ENCODE measurements at places on chromosomes 11 and 22.

DNA sequence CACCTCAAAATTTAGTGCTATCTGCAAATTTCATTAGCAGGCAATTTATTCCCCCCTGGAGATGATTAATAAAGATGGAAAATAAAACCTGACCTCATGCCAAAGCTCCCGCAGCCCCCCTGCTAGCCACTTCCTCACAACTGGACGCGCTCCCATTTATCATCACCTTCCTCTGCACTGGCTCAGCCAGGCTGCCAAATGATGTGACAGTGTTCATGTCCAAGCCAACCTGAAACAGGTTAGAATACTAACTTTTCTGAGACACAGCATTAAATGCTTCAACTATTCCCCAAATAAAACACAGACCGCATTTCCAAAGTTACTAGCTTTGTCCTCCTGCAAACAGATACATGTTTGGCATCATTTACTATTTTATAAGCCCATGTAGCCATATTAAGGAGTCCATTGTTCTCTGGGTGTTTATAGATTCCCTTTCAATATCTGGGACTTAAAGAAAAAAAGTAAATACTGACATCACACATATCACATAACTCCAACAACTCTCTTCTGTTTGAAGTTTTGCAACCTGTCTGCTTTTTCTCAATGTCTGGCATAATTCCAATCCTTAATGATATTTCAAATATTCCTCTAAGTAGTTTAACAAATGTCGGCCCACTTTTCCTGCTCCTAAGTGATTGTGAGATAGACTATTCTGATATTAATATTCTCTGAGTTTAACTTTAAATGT is 829.7 kb upstream of the FAT3 start:
- DNase-seq = no peak

DNA sequence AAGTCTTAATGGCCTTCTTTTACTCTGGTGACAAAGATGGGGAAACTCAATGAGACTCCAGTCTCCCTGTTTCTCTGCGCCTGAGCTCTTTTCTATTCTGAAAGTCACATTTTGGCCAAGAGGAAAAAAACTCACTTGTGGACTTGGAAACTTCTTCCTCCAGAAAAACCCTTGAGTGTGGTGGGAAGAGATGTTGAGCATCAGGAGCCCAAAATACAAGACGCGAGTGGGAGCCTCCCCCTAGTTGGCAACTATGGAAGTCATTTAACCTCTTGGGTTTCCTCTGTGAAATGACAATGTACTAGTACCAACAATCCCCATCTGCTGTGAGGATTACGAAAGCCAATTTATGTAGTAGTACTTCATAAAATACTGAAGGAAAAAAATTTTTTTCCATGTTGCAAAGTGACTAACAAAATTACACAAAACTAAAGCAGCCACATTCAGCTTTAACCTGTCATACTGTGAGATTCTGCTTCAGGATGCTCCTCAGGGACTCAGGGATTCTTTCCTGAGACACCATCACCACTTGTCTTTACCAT is 524 bp upstream of the SLC25A17 start:
- no peak for DNase-seq

DNA sequence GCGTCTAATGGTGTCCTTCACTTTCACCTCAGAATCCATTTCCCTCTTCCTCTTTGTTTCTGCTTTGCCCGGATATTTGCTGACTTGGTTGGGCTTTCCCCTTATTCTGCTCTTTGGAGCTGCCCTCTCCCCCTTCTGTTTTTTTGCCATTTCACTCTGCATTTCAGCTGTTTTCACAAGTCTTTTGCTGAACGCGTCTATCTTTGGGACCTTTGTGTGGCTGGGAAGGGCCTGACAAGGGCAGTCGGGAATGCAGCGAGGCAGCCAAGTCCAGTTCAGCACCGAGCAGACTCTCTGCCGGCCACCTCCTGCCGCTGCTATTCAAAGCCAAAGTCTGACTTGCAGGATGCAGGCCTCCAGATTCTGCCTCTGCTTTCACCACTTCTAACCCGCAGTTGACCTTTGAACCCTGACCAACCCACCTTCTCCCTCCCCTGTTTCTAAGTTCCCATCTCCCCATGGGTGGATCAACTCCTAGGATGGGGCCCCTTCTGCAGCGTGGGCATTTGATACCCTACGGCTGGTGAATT is 38.2 kb downstream of the FEZ1 start:
- peak; percentile 93 for DNase-seq

DNA sequence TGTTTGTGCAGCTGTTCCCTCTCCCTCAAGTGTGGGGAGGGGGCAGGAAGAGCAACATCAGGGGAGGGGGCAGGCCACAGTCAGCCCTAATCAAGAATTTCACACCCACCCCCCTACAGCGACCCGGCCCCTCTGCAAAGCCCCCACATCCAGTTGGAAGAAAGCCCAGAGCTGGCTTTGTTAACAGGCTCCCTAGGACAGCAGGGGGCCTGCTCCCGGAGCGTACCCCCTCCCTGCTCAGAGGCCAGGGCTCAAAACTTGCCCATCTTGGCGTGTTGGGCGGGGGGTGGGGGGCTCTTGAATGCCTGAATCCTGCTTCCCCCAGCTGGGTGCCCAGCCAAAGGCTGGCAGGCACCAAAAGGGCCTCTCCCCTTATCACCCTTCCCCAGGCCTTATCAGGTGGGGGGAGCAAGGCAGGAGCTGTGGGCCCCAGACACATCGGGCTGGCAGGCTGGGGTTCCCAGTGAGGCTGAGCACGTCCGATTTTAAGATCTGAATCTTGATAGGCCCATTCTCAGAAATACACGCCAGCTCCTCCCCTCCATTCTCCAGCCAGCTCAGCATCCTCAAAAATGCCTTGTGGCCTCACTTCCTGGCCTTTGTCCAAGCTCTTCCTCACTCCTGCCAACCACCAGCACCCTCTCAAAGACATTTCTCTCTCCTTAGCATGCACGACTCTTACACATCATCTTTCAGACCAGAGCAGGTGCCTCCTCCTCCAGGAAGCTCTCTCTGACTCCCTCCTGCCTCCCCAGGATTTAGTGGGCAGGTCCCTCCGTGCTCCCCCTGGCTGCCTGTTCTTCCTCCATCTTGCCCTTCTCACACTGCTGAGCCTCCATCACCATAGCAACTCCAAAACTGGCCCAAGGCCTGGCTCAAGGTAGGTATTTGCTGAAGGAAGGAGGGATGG is 384.8 kb downstream of the MN1 start:
- no peak for DNase-seq

GRCh38 chr11:131186629-131187101 is 183.8 kb upstream of the NTM start:
- DNase-seq = no peak

DNA sequence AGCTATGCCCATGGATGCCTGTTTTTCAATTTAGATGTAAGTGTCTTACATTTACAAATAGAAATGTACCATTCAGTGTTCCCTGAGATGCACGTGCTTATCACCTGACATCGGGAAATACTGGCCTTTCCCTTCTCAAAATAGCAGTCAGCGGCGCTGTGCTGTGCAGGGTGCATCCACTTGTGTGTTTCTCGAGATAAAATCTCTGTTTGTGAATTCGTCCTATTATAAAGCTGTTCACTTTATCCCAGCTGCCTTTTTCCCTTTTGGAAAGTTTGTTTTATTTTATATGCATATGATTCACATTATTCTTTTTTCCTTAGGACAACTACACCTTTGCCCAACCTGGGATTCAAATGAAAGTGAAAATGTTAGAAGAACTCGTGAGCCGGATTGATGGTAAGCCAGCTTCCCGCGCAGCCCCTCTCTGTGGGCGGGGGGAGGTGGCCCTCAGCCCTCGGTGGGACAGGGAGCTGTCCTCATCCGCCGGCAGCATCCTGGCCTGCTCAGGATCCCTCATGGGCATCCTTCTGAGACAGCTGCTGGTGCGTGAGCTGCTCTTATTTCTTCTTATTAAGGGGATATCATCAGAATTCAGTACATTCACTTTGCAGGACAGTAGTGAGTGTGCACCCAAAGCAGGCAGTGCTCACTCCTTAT is 235.0 kb downstream of the TBC1D22A start:
- no peak for DNase-seq

DNA sequence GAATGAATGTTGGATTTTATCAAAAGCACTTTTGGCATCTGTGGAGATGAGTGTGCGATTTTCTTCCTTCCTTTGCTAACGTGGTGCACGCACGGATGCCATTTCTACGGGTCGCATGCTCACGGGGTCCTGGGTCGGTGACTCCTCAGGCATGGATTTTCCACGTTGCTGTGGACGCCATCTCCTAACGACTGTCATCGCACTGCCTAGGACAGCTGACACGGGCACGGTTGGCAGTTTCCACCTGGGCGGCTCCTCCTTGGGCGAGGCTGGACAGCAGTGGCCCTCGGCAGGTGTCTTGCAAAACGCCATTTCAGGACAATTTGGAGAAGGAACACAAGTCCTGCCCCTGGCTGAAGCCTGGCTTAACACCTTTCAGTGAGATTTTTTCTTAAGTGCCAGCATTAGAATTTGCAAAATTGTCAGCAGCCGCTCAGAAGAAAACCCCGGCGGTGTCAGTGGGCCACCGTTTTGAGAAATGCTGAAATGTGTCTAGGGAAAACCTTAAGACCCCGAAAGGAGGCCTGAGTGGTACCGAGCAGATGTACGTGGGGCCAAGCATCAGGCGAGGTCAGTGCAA is 34.7 kb upstream of the TOLLIP start:
- no peak for DNase-seq

- DNase-seq = no peak
Measured at GRCh38 chr11:24122291-24122690, 374.6 kb upstream of the LUZP2 start.

- no peak for DNase-seq
Measured at GRCh38 chr11:87150936-87151335, 113.2 kb downstream of the TMEM135 start.
